ENCODE measurements at places on chromosomes 13 and 19. TPM values are rescaled to one million over a fixed set of nuclear protein-coding genes. Genes with fewer than 3 reads are reported as not detected.

Gene DPF1
- 0.51 TPM for total RNA-seq

Gene TGFBR3L
- 3.0 TPM for total RNA-seq

Gene MAP4K1
- total RNA-seq = 1.5 TPM

Gene TNFSF9
- not detected for total RNA-seq

Gene TMPRSS9
- not detected for total RNA-seq

Gene UBE2L5
- total RNA-seq = not detected

Gene CILP2
- 0.24 TPM for total RNA-seq

Gene AMER2
- total RNA-seq = not detected

Gene SRRM5
- 0.38 TPM for total RNA-seq

Gene DNAJB1
- 61.6 TPM for total RNA-seq

Gene KCTD4
- not detected for total RNA-seq

Gene ZNF865
- 15.7 TPM for total RNA-seq

Gene ACP7
- not detected for total RNA-seq

Gene CABP5
- not detected for total RNA-seq

Gene FFAR2
- total RNA-seq = 0.97 TPM

Gene C19orf33
- 2.0 TPM for total RNA-seq

Gene KCNC3
- total RNA-seq = 3.8 TPM

Gene IL4I1
- 1.2 TPM for total RNA-seq

Gene ZNF723
- not detected for total RNA-seq

Gene GZMM
- total RNA-seq = 0.43 TPM

Gene LPAR6
- total RNA-seq = 12.5 TPM

Gene MCF2L
- 38.9 TPM for total RNA-seq

Gene GPR4
- total RNA-seq = 6.9 TPM

Gene TEKTIP1
- total RNA-seq = 1.7 TPM

Gene LYPD5
- total RNA-seq = 1.3 TPM

Gene LGI4
- 8.1 TPM for total RNA-seq

Gene OR7D2
- total RNA-seq = not detected

Gene PSG4
- total RNA-seq = not detected

Gene TNFAIP8L1
- total RNA-seq = 3.6 TPM

Gene C5AR2
- 0.81 TPM for total RNA-seq

Gene TMEM255B
- total RNA-seq = 10.7 TPM

Gene ZFP82
- total RNA-seq = 5.7 TPM

Gene CCNA1
- 2.0 TPM for total RNA-seq

Gene FAM216B
- total RNA-seq = 0.22 TPM

Gene UTP14C
- total RNA-seq = 13.9 TPM

Gene EID2B
- 2.8 TPM for total RNA-seq

Gene NFIC
- 178 TPM for total RNA-seq

Gene CCDC106
- 15.9 TPM for total RNA-seq

Gene MISP
- not detected for total RNA-seq

Gene ZNF44
- total RNA-seq = 10.8 TPM

Gene TINCR
- 0.16 TPM for total RNA-seq

Gene PEAK3
- total RNA-seq = 0.19 TPM

Gene DDX49
- 22.9 TPM for total RNA-seq

Gene ZNF543
- total RNA-seq = 6.1 TPM

Gene WDR88
- total RNA-seq = not detected

Gene ZNF296
- total RNA-seq = 0.13 TPM

Gene CATSPERD
- total RNA-seq = not detected

Gene ZNF154
- 6.0 TPM for total RNA-seq

Gene TPTE2
- not detected for total RNA-seq

Gene PABPC3
- total RNA-seq = not detected

Gene SIGLEC7
- total RNA-seq = 0.70 TPM

Gene IL12RB1
- total RNA-seq = 0.35 TPM

Gene PSG5
- not detected for total RNA-seq

Gene HCN2
- total RNA-seq = 12.0 TPM

Data from cardiac septum (tissue), 1 donor.